ENCODE measurements at places on chromosomes 4 and X.

- DNase-seq, result no peak
Measured at GRCh38 chrX:68995780-68996551, 167.1 kb downstream of the EFNB1 start.

DNA sequence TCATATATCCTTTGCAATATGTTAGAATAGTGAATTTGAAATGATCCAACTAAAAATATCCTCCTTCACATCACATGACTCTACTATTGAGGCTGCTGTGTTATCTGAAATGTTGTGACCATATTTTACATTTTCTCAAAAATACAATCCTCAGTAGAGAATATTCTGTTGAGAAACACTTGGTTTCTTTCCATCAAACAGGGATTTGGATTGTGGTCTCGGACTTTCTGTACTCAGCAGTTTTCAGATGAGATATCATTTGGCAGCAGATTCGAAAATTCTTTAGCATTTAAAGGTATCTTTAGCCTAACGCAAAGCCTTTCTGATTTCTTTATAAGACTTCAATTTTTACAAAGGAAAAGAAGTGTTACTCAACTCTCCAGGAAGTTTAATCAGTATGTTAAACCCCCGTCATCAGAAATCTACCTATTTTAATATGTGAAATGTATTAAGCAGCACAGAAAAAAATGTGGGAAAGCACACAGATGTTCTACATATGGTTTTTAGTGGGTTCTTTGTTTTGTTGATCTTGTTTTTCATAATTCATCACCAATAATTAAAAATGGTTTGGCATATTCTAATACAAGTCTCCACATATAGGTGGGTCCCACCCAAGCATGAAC lies 55.4 kb upstream of the ANXA3 start:
- DNase-seq, result no peak

- no peak for DNase-seq
Measured at GRCh38 chr4:126838941-126839679, 793.6 kb upstream of the INTU start.

DNA sequence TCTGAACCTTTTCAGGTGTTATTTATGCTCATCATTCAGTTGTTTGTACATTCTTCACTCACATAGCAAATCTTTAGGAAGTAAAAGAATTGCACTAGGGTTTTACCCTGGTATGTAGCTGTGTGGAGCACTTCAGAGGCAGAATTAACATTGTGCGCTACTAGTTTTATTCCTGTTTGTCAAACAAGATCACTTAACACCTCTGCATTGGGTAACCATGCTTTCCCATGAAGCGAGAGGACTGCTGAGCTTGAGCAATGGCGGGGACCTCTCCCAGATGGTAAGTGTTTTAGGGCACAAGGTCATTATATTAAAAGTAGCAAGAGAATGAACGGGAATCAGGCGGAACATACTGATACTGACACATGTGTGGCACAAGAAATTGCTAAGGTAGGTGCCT lies 59.2 kb downstream of the SHROOM3 start:
- DNase-seq, result no peak

GRCh38 chrX:125132274-125132673 lies 187.4 kb upstream of the TEX13C start:
- no peak for DNase-seq
